Left ventricle myocardium inferior (tissue), 1 donor: ENCODE measurements at places on chromosomes 1 and 21. TPM values are rescaled to one million over a fixed set of nuclear protein-coding genes. Genes with fewer than 3 reads are reported as not detected.
A peak's percentile ranks its signal among the peaks of the same experiment; 100 is the strongest.

GRCh38 chr1:114227059-114227458 lies 73.4 kb upstream of the SYT6 start:
- DNase-seq, result peak; percentile 26

ZNF436 gene
- total RNA-seq, result 11.8 TPM

DNA sequence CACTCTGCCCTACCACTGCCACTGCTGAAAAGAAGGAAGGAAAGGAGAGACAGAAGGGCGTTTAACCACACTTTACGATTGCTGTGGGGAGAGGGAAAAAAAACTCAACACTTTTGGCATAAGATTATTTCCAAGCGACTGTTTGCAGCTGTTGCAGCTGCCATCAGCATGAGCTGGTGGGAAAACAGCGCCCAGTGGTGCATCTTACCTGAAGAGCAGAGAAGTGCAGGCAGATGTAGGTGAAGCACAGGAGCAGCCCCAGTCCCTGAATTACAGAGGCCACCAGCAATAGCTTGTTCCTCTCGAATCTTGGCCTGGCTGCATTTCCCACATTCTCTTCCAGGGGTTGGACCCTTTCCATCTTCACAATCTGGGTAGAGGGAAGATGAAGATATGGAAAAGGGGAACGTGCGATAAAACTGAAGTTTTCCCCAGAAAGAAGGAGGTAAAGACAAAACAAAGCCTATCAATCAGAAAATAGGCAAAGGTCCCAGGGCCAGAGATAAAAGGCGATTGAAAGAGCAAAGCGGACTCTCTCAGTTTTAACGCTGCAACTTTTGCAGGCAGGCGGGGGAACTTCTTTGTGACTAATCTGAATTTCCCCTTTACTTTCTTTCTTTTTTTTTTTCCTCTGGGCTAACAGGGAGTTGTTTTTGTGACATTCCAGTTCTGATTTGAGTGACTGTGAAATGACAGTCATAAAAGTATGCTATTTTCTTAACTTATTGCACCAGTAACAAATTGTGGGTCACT lies at the start of gene TNFSF4:
Gene TNFSF4 (minus strand): TSS at position 516 of the 753 bp plus-strand sequence. CDS start 155 bp downstream, at position 361.
- peak; percentile 17 for DNase-seq

DNA sequence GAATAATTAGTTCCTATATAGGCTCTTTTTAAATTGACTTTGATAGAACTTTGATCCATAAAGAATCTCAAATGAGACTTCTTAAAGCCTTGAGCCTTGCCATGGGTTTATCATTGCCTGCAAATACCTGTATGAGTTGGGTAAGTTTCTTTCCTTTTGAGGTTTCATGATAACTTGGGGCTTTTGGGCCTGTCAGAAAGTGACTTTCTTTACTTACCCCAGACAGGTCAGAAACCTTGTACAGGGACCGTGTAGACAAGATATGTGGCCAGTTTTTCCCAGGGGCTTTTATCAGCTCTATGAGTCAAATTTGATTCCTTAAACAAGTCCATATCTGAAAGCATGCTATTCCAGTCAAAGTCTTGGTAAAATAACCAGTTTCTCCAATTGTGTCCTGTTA lies 17.3 kb downstream of the KCTD3 start:
- no peak for DNase-seq

GRCh38 chr1:53069663-53070327 lies 7.8 kb downstream of the PODN start:
- peak; percentile 13 for DNase-seq

TRIM63 gene
- total RNA-seq, result 203 TPM

- no peak for DNase-seq
These were observed 69.7 kb upstream of the PDE9A start for GRCh38 chr21:42583477-42584295.

GRCh38 chr1:22383526-22384294 lies 67.9 kb upstream of the ZBTB40 start:
- no peak for DNase-seq

- no peak for DNase-seq
These were observed 213.3 kb downstream of the TRABD2B start for GRCh38 chr1:47783638-47784496.

ZMYM4 gene
- total RNA-seq, result 32.6 TPM
